ENCODE measurements at places on chromosomes 11 and 22.

GRCh38 chr11:42812361-42812760, 499.4 kb upstream of the API5 start:
- DNase-seq, result no peak

DNA sequence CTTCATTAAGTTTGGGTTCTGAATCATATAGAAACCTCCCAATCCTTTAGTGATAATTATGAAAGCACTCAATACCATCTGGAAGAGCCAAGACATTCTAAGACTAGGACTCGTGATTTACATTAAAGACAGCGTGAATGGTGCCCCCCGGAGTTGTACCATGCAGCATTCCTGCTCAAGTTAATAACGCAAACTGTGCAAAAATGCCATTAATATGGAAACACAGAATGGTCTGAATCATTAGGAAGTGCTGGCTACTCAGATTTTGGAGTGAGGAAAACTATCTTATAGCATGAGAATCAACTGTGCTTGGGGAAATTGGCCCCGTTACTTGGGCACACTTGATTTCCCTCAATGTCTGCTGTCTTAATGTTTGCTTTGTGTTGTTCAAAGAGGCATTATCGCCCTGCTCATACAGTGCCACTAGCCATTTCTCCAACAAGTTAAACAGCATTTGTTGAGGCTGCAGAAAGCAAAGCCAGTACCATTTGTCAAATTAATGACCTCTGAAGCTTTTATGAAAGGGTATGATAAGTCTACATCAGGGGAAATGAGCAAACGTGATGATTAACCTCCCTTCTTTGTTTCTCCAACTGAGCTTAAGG, 18.5 kb upstream of the TPH1 start:
- DNase-seq, result no peak

- DNase-seq, result no peak
Observed at GRCh38 chr22:30167734-30168133, 78.8 kb downstream of the LIF start.

- no peak for DNase-seq
Observed at GRCh38 chr22:41488076-41488475, 19.2 kb downstream of the ACO2 start.

DNA sequence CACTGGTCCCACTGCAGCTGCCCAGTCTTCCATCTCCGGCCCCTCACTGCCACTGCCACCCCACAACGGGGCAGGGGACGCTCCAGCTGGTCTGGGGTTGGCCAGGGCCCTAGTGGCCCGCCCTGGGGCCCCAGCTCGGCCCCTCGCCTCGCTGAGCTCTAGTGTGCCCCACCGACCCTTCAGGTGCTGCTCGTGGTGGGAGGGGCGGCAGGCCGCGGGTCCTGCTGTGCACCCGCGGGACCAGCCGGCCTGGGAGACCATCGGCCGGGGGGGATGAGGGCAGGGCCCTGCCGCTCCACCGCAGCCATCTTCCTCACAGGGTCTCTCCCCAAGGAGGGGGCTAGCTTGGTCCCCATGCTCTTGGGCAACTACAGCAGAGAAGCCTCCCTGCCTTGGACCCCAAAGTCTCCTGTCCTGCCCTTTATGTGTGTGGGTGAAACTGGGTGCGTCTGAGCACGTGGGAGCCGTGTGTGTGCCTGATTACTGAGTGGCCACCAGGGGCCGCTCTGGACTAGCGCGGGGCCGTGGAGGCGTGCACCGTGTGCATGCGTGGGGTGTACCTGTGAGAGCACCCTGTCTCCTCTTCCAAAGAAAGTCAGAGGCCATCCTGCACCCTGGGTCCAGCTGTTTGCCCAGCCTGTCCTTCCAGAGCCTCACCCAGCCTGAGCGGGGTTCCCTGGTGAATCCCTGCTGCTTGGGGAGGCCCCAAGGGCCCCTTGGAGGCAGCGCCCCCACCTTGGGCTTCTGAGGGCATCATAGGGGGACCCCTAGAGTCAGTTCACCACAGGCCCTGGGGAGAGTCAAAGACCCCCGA, 6.0 kb upstream of the ACR start:
- DNase-seq, result no peak

GRCh38 chr11:106426696-106427095, 349.2 kb downstream of the AASDHPPT start:
- DNase-seq, result no peak

- no peak for DNase-seq
Observed at GRCh38 chr11:70421123-70421522, 22.8 kb downstream of the CTTN start.

GRCh38 chr11:61153593-61154095, 7.6 kb downstream of the VPS37C start:
- DNase-seq, result no peak

DNA sequence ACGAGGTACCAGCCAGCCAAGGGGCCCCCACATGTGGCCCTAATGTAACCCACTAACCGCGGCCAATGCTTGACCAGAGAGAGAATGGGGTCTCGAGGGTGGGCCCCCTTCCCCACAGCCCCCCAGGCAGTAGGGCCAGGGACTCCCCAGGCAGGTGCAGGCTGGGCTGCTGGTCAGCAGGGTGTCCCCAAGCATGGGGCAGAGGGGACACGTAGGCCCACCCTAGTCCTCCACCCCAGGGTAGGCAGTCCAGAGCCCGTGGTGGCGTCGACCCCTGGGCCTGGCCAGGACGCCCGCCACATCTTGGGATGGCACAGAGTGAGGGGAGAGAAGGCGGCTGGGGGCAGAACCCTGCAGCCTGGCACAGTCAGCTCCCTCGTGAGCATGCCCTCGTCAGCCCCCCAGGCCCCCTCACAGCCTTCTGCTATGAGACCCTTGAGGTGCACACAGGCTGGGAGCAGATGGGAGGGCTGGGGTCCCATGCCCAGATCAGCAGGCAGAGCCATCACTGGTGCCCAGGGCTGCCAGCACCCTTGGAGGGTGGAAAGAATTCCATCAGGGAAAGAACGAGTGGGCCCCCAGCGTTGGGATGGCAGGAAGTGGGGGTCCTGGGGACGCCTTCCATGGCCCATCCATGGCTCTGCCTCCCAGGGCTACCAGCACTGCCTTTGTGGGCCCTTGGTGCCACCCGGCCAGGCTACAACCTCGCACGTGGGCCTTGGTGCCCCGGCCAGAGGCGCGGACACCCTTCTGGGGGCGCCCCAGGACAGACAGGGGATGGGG, 6.1 kb downstream of the TNNT3 start:
- DNase-seq, result no peak

GRCh38 chr22:33465554-33465953, 407.4 kb upstream of the SYN3 start:
- DNase-seq, result no peak

- DNase-seq, result no peak
Observed at GRCh38 chr22:23325183-23325582, 144.9 kb downstream of the BCR start.
